ENCODE measurements at places on chromosomes 3 and 15. TPM values are rescaled to one million over a fixed set of nuclear protein-coding genes. Genes with fewer than 3 reads are reported as not detected.

CCR9 gene
- total RNA-seq, result not detected

PARP15 gene
- 0.83 TPM for total RNA-seq

CPEB1 gene
- total RNA-seq, result 5.6 TPM

FBXO40 gene
- not detected for total RNA-seq

SYNPR gene
- total RNA-seq, result not detected

IGF2BP2 gene
- 6.1 TPM for total RNA-seq

GRCh38 chr15:84773716-84774115, 25.3 kb downstream of the ZNF592 start:
- no peak for DNase-seq

DNA sequence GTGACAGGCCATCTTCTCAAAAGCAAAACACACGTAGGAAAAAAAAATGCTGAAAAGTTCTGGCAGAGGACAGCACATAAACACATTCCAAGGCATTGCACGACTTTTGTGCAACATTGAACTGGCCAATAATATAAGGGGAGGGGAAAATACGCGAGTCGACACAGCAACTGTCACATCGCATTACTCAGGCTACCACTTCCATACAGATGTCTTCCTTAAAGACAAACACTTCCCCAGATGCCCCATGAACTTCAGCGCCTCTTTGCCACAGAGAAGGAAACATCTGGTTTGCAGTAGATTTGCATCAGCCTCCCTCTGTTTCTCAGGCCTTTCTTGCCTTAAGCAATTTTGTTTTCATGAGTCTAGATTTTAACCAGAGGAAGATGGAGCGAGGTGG, 144.4 kb upstream of the IGF1R start:
- DNase-seq, result peak; percentile 90

- DNase-seq, result no peak
Observed at GRCh38 chr15:60003243-60004008, 685 bp upstream of the FOXB1 start.

DNA sequence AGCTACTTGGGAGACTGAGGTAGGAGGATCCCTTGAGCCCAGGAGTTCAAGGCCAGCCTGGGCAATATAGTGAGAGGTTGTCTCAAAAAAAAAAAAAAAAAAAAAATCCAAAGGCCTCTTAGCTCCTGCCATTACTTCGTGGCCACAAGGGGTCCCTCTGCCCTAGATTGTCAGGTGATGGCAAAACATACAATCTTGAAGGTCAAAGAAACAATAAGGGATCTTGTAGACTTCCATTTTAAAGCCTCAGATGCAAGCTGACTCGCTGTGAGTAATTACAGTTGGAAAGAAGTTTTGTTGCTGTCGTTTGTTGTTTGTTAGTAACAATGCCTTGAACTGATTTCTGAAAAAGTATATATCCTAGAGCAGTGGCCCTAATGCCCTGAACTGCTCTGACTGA, 55.9 kb upstream of the PLCL2 start:
- peak; percentile 24 for DNase-seq

DNA sequence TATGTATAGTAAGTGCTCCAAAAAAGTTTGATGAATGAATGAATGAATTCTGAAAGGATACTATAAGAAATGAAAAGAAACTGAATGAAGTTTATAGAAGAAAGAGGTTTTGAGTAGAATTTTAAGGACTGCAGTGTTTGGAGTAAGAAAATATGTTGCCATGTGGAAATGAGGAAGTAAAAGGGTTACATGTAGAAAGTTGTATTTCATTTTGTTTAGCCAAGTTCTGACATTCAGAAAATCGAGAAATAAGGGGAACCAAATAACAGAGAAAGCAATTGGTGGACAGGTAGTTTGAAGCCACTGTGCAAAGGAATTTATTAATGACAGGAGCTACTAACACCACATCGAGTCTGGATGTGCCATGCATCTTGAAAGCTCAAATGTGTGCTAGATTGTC, 200.7 kb downstream of the SATB1 start:
- DNase-seq, result no peak

DNA sequence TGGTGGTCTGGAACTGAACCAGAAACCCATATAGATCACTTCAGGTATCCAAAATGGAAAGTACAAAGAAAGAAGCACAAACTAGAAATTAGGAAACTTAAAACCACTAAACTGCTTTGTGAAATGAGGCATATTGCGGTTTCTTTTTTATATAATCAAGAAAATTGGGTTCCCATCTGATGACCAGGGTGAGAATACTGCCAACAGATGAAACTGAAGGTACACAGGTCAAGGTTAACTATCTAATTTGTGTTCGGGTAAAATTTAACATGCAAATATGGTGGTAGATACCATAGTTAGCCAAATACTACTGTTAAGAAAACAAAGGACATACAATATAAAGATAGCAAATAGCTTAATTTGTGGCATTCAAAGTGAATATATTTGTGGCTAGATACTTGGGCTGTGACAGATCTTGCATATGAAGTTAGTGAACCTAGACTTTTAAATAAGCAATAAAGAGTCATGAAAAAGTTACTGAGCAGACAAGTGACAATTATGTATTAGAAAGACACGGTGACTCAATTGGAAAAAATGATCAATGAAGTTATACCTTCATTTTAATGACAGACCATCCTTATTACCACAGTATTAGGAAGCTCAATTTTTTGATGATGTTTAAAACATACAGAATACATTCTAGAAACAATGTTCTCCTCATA, 127.4 kb downstream of the NR2E3 start:
- DNase-seq, result no peak

GRCh38 chr3:53668872-53669271, 174.5 kb downstream of the CACNA1D start:
- peak; percentile 45 for DNase-seq

DNA sequence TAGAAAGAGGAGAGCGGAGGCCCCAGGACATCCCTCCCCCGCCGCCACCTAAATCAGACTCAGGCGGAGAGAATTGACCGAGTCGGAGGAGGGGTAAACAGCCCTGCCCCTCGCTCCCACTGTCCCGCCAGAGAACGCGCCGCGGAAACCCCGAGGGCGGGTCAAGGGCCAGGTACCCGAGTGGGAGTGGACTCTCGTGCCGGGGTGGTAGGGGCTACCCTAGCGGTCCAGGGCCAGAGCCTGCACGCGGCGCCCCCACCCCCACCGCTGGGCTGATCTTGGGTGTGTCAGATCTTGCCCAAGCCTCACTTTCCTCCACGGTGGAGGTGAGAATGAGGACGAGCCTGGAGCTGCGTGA, 19.0 kb downstream of the SPATA12 start:
- DNase-seq, result no peak

DNA sequence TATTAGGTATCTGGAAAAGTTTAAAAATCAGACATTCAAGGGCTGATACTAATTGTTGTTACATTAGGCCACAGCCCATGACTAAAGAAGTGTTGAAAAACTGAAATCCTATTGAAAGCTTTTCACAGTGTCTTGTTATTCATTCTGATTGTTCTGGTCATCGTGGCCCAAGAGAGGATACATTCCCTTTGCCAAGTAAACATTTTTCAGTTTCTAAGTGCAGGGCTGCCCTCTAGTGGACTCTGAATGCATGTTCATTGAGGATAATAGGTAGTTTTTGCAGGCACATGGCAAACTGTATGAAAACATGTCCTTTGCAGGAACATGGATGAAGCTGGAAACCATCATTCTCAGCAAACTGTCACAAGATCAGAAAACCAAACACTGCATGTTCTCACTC, 181.1 kb downstream of the MYRIP start:
- no peak for DNase-seq

GRCh38 chr15:101342056-101342455, 47.0 kb upstream of the SNRPA1 start:
- DNase-seq, result no peak

GRCh38 chr3:59839810-59840515, 790.1 kb upstream of the CFAP20DC start:
- DNase-seq, result no peak

- DNase-seq, result no peak
Observed at GRCh38 chr15:84797212-84797611, 19.9 kb upstream of the ALPK3 start.

DNA sequence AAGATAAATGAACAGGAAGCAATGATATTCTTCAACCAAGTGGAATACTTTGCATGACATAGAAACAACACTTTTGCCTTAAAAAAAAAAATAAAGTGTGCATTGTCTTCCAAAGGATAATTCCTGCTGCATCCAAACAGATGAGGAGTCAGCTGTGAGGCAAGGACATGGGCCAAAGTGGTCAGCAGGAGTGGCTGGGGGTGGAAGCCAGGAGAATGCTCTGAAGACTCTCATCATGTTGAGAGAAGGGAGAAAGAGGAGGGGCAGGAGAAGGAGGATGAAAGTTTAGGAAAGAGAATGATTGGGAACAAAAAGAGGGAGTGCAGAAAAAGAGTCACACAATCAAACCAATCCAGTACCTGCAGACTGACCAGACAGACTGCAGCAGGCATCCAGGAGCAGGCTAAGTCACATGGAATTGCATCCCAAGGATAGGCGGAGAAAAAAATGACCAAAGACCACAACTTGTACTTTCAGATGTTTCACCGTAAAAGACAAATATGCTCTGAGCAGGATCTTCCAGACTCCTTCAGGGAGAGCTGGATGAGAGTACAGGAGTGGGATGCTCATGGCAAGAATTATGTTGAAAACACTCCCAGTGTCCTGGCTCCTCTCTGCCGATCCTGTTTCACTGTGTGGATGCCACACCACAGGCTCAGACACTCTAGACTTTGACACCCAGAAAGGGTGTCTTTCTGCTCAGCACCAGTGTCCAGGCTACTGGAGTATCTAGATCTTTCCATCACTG, 11.9 kb downstream of the ABI3BP start:
- no peak for DNase-seq

- no peak for DNase-seq
Observed at GRCh38 chr3:40337136-40338108, 27.9 kb downstream of the EIF1B start.

Measured in esophagus muscularis mucosa (tissue), 4 donors.